Activated gamma-delta T cell treated with anti-CD3 and anti-CD28 coated beads, Interleukin-2, amount 50 U/mL, for 16 hours (primary cell): ENCODE measurements at places on chromosomes 2 and 18.

GRCh38 chr2:48566592-48567310 lies 36.8 kb downstream of the STON1 start:
- DNase-seq: no peak

GRCh38 chr2:227016894-227017293 lies 147.1 kb downstream of the COL4A4 start:
- DNase-seq: no peak

DNA sequence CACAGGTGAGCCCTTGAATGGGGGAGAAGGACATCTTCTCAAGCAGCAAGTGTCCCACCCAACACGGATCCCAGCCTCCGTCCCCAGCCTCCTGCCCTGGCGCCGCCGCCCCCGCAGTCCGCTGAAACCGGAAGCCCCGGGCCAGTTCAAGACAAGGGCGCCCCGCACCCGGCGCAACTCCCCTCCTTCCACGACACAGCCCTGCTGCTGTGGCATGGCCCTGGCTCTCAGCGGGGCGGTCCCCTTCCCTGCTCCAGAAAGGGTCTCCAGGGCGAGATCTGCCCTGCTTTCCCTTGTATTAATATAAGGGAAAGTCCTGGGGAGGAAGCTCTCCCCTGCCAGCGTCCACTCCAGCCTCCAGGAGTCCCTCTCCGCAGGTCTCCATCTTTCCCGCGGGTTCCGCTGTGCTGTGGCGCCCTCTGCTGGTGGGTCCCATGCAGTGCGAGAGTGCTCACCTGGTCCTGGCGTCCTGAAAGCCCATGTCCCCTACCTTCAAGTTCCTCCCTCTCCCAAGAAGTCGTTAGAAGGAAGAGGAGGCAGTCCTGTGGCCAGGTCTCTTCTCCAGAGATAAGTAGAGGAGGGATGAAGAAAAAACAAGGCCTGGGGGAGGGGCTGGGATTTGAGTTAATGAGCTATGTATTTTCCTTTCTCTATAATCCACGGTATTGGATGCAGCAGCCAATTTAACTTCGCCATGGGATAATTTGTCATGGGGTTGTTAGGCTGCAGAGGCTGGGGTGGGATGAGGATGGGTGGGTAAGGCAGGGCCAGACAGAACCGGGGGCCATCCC lies 176.0 kb downstream of the SMAD2 start:
- DNase-seq: no peak

GRCh38 chr2:110679337-110679707 lies 1.5 kb upstream of the BUB1 start:
- DNase-seq: no peak

DNA sequence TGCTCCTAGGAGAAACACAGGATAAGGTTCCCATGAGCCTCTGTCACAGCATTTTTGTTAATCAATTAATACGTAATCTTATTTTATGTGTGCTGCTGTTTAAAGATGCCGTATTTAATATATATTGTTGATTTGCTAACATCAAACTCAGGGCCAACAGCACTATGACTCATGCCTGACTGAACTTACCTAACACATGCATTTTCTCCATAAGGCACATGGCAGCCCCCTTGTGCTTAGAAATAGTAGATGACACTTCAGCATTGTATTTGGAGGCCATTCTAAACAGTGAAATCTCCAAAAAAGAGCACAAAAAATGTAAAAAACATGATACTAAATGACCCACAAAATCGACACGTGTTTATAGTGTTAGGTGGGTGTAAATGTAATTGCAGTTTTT lies 314.8 kb downstream of the MYCN start:
- DNase-seq: no peak
